ENCODE measurements at places on chromosomes 7 and 10. TPM values are rescaled to one million over a fixed set of nuclear protein-coding genes. Genes with fewer than 3 reads are reported as not detected.

The SPDYE2B gene
- total RNA-seq = not detected

The FAM107B gene
- 8.3 TPM for total RNA-seq

GRCh38 chr10:97726636-97727178, 10.2 kb upstream of the ZFYVE27 start:
- H3K27me3 ChIP-seq = no peaks in the 10 kb centered on the region
- no peaks in the 10 kb centered on the region for H3K36me3 ChIP-seq
- H3K4me1 ChIP-seq = no peaks in the 10 kb centered on the region
- DNase-seq = no peak

- no peaks in the 10 kb centered on the region for H3K36me3 ChIP-seq
- no peaks in the 10 kb centered on the region for H3K4me1 ChIP-seq
- H3K4me3 ChIP-seq = no peak overlapping the region
- H3K27me3 ChIP-seq = no peaks in the 10 kb centered on the region
- H3K27ac ChIP-seq = no peak overlapping the region
- no peak for DNase-seq
Observed at GRCh38 chr10:46530249-46531186, 25.9 kb downstream of the GPRIN2 start.

DNA sequence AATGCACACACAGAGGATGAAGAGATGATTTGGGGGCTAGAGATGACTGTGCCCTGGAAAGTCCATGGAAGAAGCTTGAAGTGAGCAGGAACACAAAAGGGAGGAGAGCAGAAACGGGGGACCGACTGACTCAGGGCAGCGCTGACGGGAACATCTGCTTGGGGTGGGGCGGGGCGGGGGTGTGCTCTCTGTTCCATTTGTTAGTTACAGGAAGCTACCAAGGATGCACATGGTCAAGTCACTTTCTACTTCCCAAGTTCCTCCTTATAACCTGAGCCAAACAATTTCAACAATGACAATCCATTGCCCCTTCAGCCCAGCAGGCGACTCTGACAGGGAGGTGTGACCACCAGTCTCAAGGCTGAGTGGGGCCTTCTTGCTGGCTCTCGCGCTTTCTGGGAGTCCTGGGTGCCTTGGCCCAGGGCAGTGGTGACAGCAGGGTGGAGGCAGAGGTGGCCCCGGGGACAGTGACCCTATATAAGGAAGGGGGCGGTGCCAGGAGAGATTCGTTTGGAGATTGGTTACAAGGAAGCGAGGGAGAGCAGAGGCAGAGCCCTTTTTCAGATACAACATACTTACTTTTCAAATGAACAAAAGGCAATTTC, 39.6 kb downstream of the CLEC2L start:
- no peak overlapping the region for H3K27ac ChIP-seq
- no peaks in the 10 kb centered on the region for H3K4me1 ChIP-seq
- peaks cover 21% of the 10 kb centered on the region for H3K36me3 ChIP-seq
- no peak overlapping the region for H3K4me3 ChIP-seq
- no peaks in the 10 kb centered on the region for H3K27me3 ChIP-seq

- no peaks in the 10 kb centered on the region for H3K27me3 ChIP-seq
- peak; percentile 74 for DNase-seq
- H3K27ac ChIP-seq = peak overlapping the region; percentile 40
- peaks cover 57% of the 10 kb centered on the region for H3K4me1 ChIP-seq
Observed at GRCh38 chr7:116802746-116803152, 59.6 kb upstream of the CAPZA2 start.

- no peak for DNase-seq
- H3K4me3 ChIP-seq = no peak overlapping the region
- H3K27ac ChIP-seq = no peak overlapping the region
- H3K27me3 ChIP-seq = no peaks in the 10 kb centered on the region
Observed at GRCh38 chr7:112500619-112501018, 19.8 kb downstream of the LSMEM1 start.

DNA sequence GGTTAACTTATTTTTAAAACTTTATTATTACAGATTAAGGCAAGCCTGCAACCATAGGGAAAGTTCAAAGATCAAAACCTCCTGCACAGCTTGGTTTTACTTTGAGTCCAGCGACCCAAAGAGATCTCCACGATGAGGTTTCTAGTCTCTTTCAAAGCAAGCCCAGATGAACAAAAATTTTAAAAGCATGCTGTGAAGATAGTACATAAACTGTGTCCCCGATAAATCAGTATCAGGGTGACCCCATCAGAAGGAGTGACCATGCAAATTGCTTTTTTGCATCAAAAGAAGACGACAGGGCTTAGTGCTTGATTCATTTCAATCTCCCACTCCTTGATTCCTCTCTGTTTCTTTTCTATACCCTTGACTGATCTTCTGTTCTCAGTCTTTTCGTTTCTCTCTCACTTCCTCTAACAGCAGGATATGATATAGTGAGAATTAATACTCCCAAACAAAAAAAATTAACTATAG, 16.0 kb upstream of the DNTT start:
- no peaks in the 10 kb centered on the region for H3K36me3 ChIP-seq
- no peak overlapping the region for H3K27ac ChIP-seq
- no peak overlapping the region for H3K4me3 ChIP-seq
- DNase-seq = no peak
- no peaks in the 10 kb centered on the region for H3K27me3 ChIP-seq

- peak overlapping the region; percentile 68 for H3K4me3 ChIP-seq
- peaks cover 4% of the 10 kb centered on the region for H3K36me3 ChIP-seq
- H3K27me3 ChIP-seq = no peaks in the 10 kb centered on the region
- H3K27ac ChIP-seq = peak overlapping the region; percentile 84
Observed at GRCh38 chr10:13527864-13528122, 1.0 kb downstream of the BEND7 start.

GRCh38 chr10:89314676-89315075, 12.8 kb downstream of the IFIT2 start:
- no peaks in the 10 kb centered on the region for H3K36me3 ChIP-seq
- H3K27ac ChIP-seq = no peak overlapping the region
- no peak for DNase-seq
